Tibial nerve (tissue), 4 donors: ENCODE measurements at places on chromosomes 1 and 21.

- no peaks in the 10 kb centered on the region for H3K27me3 ChIP-seq
- H3K27ac ChIP-seq = peak overlapping the region; percentile 95
- peaks cover 7% of the 10 kb centered on the region for H3K4me1 ChIP-seq
These were observed 8.7 kb upstream of the MDM4 start for GRCh38 chr1:204507317-204508105.

GRCh38 chr1:171790318-171790717 lies 8.9 kb downstream of the METTL13 start:
- H3K4me1 ChIP-seq = no peaks in the 10 kb centered on the region
- H3K27ac ChIP-seq = no peak overlapping the region
- H3K27me3 ChIP-seq = no peaks in the 10 kb centered on the region
- no peak overlapping the region for H3K4me3 ChIP-seq
- no peak for DNase-seq
- H3K36me3 ChIP-seq = peaks cover 100% of the 10 kb centered on the region

- H3K27ac ChIP-seq = peak overlapping the region; percentile 50
- H3K36me3 ChIP-seq = no peaks in the 10 kb centered on the region
- H3K4me1 ChIP-seq = peaks cover 20% of the 10 kb centered on the region
- H3K4me3 ChIP-seq = no peak overlapping the region
- H3K27me3 ChIP-seq = no peaks in the 10 kb centered on the region
- DNase-seq = peak; percentile 66
These were observed 5.3 kb upstream of the SRP9 start for GRCh38 chr1:225772323-225772768.

GRCh38 chr1:41583658-41584547 lies 99.4 kb upstream of the EDN2 start:
- no peak for DNase-seq
- no peak overlapping the region for H3K27ac ChIP-seq
- H3K36me3 ChIP-seq = no peaks in the 10 kb centered on the region
- H3K4me3 ChIP-seq = no peak overlapping the region

- no peak for DNase-seq
- H3K27me3 ChIP-seq = no peaks in the 10 kb centered on the region
- H3K4me3 ChIP-seq = no peak overlapping the region
- H3K36me3 ChIP-seq = no peaks in the 10 kb centered on the region
- H3K4me1 ChIP-seq = peaks cover 21% of the 10 kb centered on the region
- peak overlapping the region; percentile 56 for H3K27ac ChIP-seq
These were observed 11.2 kb downstream of the MINDY1 start for GRCh38 chr1:150995460-150995859.

DNA sequence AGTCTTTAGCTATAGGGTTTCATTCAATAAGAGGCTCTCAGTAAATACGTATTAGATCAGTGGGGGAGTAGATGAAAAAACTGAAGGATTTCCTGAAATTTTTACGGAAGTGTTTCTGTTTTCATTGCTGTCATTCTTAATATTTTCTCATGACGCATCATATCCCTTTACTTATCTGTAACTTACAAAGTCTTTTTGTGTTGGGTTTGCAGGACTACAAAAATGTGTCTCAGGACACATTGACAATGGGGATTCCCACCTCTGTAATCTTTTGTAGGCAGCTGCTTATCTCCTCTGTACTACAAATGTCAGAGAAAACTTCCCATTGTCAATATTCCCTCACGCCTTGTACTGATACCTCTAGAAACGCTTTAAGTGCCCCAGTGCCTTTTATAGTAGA lies 35.5 kb downstream of the CRP start:
- no peaks in the 10 kb centered on the region for H3K4me1 ChIP-seq
- DNase-seq = no peak
- H3K4me3 ChIP-seq = no peak overlapping the region
- no peaks in the 10 kb centered on the region for H3K27me3 ChIP-seq

- no peaks in the 10 kb centered on the region for H3K27me3 ChIP-seq
- H3K36me3 ChIP-seq = no peaks in the 10 kb centered on the region
- no peak overlapping the region for H3K4me3 ChIP-seq
- no peak for DNase-seq
- H3K4me1 ChIP-seq = no peaks in the 10 kb centered on the region
- no peak overlapping the region for H3K27ac ChIP-seq
These were observed 56.5 kb upstream of the BCAR3 start for GRCh38 chr1:93738075-93738622.

GRCh38 chr1:55546553-55546952 lies 331.4 kb upstream of the USP24 start:
- H3K27me3 ChIP-seq = no peaks in the 10 kb centered on the region
- no peak for DNase-seq
- H3K4me3 ChIP-seq = no peak overlapping the region
- H3K27ac ChIP-seq = no peak overlapping the region

DNA sequence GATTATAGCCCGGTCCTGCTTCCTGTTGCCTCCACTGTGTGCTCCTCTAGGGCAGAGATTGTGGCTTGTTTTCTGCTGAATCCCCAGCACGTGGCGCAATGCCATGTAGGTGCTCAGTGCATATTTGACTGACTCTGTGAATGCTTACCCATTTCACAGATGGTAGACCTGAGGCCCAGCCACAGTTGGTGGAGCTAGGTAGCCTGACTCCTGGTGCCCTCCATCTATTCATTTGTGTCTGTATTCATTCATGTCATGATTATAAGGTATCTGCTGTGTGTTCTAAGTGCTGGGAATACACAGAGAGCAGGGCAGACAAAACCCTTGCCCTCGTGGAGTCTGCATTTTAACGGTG lies 22.5 kb downstream of the TNFRSF1B start:
- peaks cover 46% of the 10 kb centered on the region for H3K4me1 ChIP-seq
- no peaks in the 10 kb centered on the region for H3K36me3 ChIP-seq
- no peak overlapping the region for H3K4me3 ChIP-seq
- H3K27me3 ChIP-seq = no peaks in the 10 kb centered on the region
- DNase-seq = no peak

GRCh38 chr1:100400404-100400803 lies 48.1 kb downstream of the CDC14A start:
- no peak overlapping the region for H3K4me3 ChIP-seq
- H3K27me3 ChIP-seq = no peaks in the 10 kb centered on the region
- H3K27ac ChIP-seq = peak overlapping the region; percentile 20
- no peaks in the 10 kb centered on the region for H3K36me3 ChIP-seq

DNA sequence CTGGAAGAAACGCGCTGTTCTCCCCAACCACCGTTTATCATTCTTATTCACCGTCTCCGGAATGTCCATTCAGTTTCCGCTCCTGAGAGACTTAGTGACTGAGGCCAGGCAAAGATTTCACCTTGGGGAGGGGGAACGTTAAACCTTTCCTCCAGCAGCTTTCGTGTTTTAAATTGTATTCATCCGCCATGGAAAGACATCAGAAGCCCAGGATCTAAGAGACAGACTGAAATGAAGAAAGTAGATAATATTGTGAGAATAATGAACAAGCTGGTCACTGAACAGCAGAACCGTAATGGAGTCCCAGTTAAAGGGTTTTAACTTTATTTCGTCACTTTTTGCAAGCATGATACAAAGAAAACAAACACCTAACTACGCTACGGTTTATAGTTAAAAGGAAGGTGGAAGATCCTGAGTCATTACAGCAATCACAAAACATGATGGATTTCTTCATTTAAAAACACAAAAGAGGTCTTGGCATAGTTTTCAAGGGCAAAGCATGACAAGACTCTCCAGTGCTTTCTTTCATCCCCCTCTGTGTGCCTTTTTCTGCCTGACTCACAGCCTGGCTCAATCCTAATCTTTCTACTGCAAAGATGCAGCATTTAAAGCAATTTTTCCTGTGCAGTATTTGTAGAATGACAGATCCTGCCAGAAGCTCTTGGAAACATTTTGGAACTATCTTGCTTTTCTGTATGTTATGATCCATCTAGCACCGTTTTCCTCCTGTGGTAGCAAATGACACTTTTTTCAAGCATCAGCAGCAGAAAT lies 722 bp upstream of the SLC19A2 start:
- peaks cover 23% of the 10 kb centered on the region for H3K4me1 ChIP-seq
- H3K27me3 ChIP-seq = no peaks in the 10 kb centered on the region
- DNase-seq = no peak
- no peaks in the 10 kb centered on the region for H3K36me3 ChIP-seq
- H3K4me3 ChIP-seq = peak overlapping the region; percentile 99

DNA sequence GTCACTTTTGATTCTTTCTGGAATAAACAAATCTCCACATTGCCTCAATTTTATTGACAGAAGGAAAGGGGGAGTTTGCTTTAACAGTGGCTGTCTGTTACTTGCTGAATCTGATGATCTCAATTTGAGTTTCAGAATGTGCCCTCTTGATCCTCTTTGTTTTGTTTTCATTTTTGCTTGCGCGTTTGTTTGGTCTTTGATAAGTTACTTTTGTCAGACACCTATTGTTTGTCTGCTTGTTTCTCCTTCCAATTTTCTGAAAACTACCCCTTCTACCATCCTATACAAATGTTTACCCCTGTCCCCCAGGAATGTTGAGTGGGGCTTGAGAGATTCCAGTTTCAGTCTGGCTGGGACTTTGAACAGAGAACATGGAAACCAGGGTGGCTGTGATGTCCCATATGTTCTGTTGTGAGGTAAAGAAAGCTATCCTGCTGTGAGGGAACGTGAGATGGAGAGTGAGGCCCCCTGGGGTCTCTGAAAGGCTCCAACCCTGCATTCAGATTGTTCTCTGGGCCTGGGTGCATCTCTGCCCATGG lies 11.8 kb upstream of the XCL2 start:
- H3K27me3 ChIP-seq = no peaks in the 10 kb centered on the region
- no peak overlapping the region for H3K27ac ChIP-seq
- DNase-seq = no peak
- no peak overlapping the region for H3K4me3 ChIP-seq
- H3K36me3 ChIP-seq = no peaks in the 10 kb centered on the region

- H3K4me3 ChIP-seq = no peak overlapping the region
- no peaks in the 10 kb centered on the region for H3K27me3 ChIP-seq
- no peaks in the 10 kb centered on the region for H3K4me1 ChIP-seq
- no peak for DNase-seq
- no peak overlapping the region for H3K27ac ChIP-seq
These were observed 61.2 kb downstream of the EYA3 start for GRCh38 chr1:28027238-28027637.

DNA sequence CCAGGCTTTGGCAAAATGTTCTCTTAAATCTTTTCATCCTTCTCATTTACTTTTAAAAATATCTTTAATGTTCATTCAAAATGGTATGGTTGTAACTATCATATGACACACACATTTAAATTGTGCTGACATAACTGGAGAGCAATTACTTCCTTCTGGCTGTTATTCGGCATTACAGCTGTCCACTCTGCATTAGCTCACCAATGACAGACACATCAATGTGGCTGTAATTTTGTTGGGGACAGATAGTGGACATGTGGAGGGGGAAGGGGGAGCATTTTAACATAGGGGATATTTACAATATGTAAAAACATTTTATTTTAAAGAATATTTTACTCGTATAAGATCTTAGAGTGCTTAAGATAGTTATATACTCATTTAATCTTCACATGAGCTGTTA lies 319.8 kb downstream of the HMCN1 start:
- no peaks in the 10 kb centered on the region for H3K27me3 ChIP-seq
- H3K36me3 ChIP-seq = no peaks in the 10 kb centered on the region
- no peaks in the 10 kb centered on the region for H3K4me1 ChIP-seq
- no peak overlapping the region for H3K4me3 ChIP-seq

DNA sequence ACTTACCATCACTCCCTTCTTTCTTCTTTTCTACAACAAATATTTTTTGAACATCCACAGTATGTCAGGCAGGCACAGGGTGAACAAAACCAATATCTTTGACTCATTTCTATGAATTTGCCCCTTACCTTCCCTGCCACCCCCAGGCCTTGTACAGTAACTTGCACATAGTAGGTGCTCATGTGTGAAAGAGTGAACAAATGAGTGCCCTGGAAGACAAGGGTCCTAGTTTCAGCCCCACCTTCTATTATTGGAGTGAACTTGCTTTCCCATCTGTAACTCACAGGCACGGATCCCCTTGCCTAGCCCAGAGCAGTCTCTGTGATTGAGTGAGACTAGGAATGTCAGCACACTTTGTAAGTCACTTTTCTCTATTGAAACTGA lies 12.8 kb downstream of the ZDHHC18 start:
- H3K4me3 ChIP-seq = no peak overlapping the region
- H3K4me1 ChIP-seq = no peaks in the 10 kb centered on the region
- H3K36me3 ChIP-seq = peaks cover 13% of the 10 kb centered on the region
- no peak for DNase-seq
- H3K27me3 ChIP-seq = no peaks in the 10 kb centered on the region

DNA sequence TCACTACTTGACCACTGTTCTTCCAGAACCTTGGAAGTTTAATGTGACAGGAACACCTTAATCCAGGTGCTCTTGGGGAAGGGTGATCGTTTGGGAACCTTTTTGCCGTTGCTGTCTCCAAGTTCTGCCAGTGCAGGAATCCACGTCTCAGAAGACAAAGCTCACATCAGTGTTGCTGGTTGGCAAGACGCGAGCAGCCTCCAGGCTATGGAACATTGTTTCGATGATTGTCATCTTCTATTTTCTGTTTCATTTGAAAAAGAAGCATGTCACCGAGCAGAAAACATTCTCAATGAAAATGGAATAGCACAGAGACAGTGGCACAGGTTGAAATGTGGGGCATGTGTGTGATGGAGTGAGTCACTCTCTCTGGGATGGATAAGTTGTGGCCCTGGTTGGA lies 11.7 kb downstream of the STUM start:
- no peaks in the 10 kb centered on the region for H3K27me3 ChIP-seq
- no peak overlapping the region for H3K27ac ChIP-seq
- no peaks in the 10 kb centered on the region for H3K36me3 ChIP-seq
- no peak overlapping the region for H3K4me3 ChIP-seq
- no peak for DNase-seq

DNA sequence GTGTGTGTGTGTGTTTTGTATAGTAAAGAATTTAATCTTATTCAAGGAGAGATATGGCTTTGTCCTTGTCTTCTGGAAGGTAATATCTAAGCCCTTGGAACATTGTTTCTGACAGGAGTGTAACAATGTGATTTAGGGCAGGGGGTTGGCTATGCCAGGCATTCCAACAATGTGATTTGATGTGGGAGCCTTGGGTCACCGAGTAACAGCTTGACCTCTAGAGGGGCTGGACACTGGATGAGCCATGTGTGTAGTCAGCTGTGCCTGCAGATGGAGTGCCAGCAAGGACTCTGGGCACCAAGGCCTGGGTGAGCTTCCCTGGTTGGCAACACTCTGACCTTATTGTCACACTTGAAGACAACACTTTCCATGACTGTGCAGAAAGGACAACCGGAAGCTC lies 336.1 kb upstream of the ZP4 start:
- no peak overlapping the region for H3K4me3 ChIP-seq
- no peak for DNase-seq
- no peaks in the 10 kb centered on the region for H3K4me1 ChIP-seq
- no peaks in the 10 kb centered on the region for H3K27me3 ChIP-seq
- H3K36me3 ChIP-seq = no peaks in the 10 kb centered on the region
